Glutamatergic neuron (in vitro differentiated cells): ENCODE measurements at places on chromosomes 7 and 10. TPM values are rescaled to one million over a fixed set of nuclear protein-coding genes. Genes with fewer than 3 reads are reported as not detected.

- H3K4me1 ChIP-seq: peaks cover 17% of the 10 kb centered on the region
- DNase-seq: no peak
- no peak within 1 kb of the TSS for H3K27ac ChIP-seq
- H3K36me3 ChIP-seq: peaks cover 7% of the 10 kb centered on the region
Observed at GRCh38 chr10:122560279-122560804, at the start of gene DMBT1. Gene DMBT1, plus strand, starts transcription at chr10:122560754. Its CDS starts 17 bp downstream, at chr10:122560771.

DNA sequence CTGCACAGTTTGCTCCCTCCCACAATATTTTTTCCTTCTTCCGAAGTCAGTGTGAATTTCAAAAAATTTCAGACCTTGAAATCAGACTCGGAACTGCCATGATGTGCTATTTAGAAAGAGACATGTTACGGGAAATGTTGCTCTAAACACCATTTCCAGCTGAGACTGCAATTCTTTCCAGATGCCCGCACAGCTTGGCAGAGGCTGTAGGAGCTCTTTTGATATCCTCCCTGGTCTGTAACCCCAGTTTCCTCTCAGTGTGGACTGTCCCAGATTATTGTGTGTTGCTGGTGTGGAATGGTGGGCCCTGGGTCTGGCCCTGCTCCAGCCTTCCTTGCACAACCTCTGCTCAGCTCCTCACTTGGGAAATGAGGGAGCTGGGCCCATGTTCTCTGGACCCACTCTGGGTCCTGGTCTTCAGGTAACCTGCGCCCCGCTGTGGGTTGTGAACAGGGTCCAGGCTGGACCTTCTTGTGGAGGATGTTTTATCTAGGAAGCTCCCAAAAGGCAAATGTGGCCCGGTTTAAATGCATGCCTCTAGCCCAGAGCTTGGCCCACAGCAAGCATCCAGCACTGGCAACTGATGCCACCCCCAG, 172.8 kb upstream of the CXCL12 start:
- no peaks in the 10 kb centered on the region for H3K4me1 ChIP-seq
- H3K27ac ChIP-seq: no peak overlapping the region
- H3K4me3 ChIP-seq: no peak overlapping the region
- DNase-seq: no peak
- no peaks in the 10 kb centered on the region for H3K27me3 ChIP-seq

GRCh38 chr7:47762746-47763062, 180.8 kb upstream of the TNS3 start:
- peaks cover 23% of the 10 kb centered on the region for H3K4me1 ChIP-seq
- no peak overlapping the region for H3K4me3 ChIP-seq
- DNase-seq: no peak
- H3K27me3 ChIP-seq: peaks cover 2% of the 10 kb centered on the region
- H3K36me3 ChIP-seq: no peaks in the 10 kb centered on the region

NKX1-2 gene
- 0.59 TPM for total RNA-seq

DNA sequence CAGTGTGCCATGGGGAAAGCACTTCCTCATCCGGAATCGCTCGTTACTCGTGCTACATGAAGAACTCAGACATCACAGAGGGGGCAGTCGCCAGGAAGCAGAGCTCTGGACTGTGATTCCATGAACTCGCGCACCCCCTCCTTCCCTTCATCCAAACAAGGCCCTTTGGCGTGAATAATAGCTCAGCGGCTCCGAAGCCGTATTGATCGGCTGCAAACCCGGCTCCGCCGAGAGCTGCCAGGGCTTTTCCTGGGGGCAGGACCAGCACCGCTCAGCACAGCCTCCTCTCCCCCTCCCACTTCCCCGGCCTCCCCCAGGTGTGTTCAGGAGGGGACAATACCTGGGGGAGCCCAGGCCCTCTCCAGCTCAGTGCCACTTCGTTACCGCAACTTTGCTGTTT, 129.0 kb upstream of the TCF7L2 start:
- H3K27me3 ChIP-seq: no peaks in the 10 kb centered on the region
- no peak overlapping the region for H3K27ac ChIP-seq
- no peaks in the 10 kb centered on the region for H3K36me3 ChIP-seq
- peaks cover 13% of the 10 kb centered on the region for H3K4me1 ChIP-seq

GRCh38 chr10:93851169-93851568, 42.6 kb upstream of the SLC35G1 start:
- no peak overlapping the region for H3K4me3 ChIP-seq
- H3K36me3 ChIP-seq: peaks cover 5% of the 10 kb centered on the region
- H3K27me3 ChIP-seq: peaks cover 7% of the 10 kb centered on the region
- no peaks in the 10 kb centered on the region for H3K4me1 ChIP-seq
- DNase-seq: no peak

DNA sequence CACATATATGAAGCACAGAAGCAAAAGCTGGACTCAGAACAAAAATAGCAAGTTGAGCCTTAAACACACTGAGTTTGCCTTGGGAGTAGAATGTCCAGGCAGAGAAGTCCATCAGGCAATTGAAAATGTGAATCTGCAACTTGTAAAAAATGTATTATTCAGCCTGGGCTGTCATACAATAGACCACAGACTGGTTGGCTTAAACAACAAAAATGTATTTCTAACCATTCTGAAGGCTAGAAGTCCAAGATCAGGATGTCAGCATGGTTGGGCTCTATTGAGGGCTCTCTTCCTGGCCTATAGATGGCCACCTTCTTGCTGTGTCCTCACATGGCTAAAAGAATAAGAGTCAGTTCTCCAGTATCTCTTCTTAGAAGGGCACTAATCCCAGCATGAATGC, 76.5 kb upstream of the CAPZA2 start:
- no peak for DNase-seq
- H3K4me3 ChIP-seq: no peak overlapping the region
- peaks cover 2% of the 10 kb centered on the region for H3K27me3 ChIP-seq
- peaks cover 8% of the 10 kb centered on the region for H3K4me1 ChIP-seq
- H3K36me3 ChIP-seq: peaks cover 4% of the 10 kb centered on the region
- H3K27ac ChIP-seq: no peak overlapping the region

DNA sequence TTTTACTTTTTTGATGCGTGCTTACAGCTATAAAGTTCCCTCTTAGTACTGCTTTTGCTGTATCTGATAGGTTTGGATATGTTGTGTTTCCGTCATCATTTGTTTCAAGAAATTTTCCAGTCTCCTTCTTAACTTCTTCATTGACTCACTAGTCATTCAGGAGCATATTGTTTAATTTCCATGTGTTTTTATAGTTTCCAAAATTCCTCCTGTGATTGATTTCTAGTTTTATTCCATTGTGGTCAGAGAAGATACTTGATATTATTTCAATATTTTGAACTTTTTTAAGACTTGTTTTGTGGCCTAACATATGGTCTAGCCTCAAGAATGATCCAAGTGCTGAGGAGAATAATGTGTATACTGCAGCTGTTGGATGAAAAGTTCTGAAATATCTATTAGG, 75.5 kb upstream of the CREB5 start:
- DNase-seq: no peak
- no peaks in the 10 kb centered on the region for H3K4me1 ChIP-seq
- H3K27ac ChIP-seq: no peak overlapping the region
- H3K27me3 ChIP-seq: peaks cover 2% of the 10 kb centered on the region

- peaks cover 24% of the 10 kb centered on the region for H3K4me1 ChIP-seq
- H3K4me3 ChIP-seq: peak overlapping the region; percentile 55
- peaks cover 2% of the 10 kb centered on the region for H3K36me3 ChIP-seq
- peak; percentile 66 for DNase-seq
Observed at GRCh38 chr10:132586739-132587138, 49.2 kb downstream of the INPP5A start.

- H3K27me3 ChIP-seq: no peaks in the 10 kb centered on the region
- H3K4me1 ChIP-seq: no peaks in the 10 kb centered on the region
- no peaks in the 10 kb centered on the region for H3K36me3 ChIP-seq
- H3K27ac ChIP-seq: no peak overlapping the region
- no peak overlapping the region for H3K4me3 ChIP-seq
- no peak for DNase-seq
Observed at GRCh38 chr7:33511778-33512177, 382.4 kb downstream of the BBS9 start.
